ENCODE measurements at places on chromosomes 4 and X. TPM values are rescaled to one million over a fixed set of nuclear protein-coding genes. Genes with fewer than 3 reads are reported as not detected.

Gene SYTL5
- 0.07 TPM for polyA plus RNA-seq

Gene PARM1
- 85.9 TPM for polyA plus RNA-seq

DNA sequence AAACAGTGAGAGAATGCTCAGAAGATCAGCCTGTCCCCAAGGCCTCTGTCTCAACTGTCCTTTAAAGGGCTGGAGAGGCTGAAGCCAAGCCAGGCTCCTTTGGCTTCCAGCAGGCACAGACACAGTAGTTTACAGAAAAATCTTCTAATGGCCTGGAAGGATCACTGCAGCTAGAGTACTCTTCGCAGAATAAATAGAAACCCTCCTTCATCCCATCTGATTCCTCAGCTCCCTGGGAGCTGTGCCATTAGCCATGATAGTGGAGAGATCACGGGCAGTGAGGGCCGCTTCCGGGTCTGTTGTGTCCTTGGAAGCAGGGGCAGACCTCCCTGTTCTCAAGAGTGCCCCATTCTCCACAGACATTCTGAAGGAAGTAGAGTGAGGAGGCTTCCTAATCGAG is 63.1 kb downstream of the CCNI start:
- DNase-seq = no peak

Gene TLR2
- polyA plus RNA-seq = 2.5 TPM

- DNase-seq = no peak
Measured at GRCh38 chr4:105822061-105822460, 73.2 kb upstream of the NPNT start.

Measured in muscle of leg (tissue), 16 donors.